ENCODE measurements at places on chromosomes 5 and 9. TPM values are rescaled to one million over a fixed set of nuclear protein-coding genes. Genes with fewer than 3 reads are reported as not detected.

CDH18 gene
- polyA plus RNA-seq = 0.35 TPM

C6 gene
- polyA plus RNA-seq = 116 TPM

RPP25L gene
- 17.1 TPM for polyA plus RNA-seq

NPDC1 gene
- 328 TPM for polyA plus RNA-seq

- no peak for DNase-seq
Measured at GRCh38 chr5:51691538-51692079, 308.4 kb downstream of the ISL1 start.

DNA sequence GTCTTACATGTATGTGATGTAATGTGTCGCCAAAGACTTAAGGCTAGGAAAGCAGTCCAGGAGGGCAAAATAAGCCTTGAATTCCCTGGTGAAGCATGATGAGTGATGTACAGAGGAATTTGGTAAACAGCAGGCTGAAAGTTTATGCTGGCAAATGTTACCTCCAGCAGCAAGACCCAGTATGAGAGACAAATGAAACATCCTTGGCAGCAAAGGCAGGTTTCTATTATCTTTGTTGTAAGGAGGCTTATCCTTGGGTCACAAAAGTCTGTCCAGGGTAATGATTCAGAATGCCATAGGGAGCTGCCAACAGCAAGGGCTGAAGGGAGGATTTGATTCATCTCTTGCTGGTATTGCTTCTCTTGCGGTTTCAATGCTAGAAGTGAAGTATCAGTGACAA is 75.9 kb upstream of the HTR4 start:
- DNase-seq = no peak

GRCh38 chr5:136185974-136186665 is 6.8 kb downstream of the SMIM32 start:
- no peak for DNase-seq

- DNase-seq = no peak
Measured at GRCh38 chr5:32231241-32231640, 57.1 kb upstream of the GOLPH3 start.

DNA sequence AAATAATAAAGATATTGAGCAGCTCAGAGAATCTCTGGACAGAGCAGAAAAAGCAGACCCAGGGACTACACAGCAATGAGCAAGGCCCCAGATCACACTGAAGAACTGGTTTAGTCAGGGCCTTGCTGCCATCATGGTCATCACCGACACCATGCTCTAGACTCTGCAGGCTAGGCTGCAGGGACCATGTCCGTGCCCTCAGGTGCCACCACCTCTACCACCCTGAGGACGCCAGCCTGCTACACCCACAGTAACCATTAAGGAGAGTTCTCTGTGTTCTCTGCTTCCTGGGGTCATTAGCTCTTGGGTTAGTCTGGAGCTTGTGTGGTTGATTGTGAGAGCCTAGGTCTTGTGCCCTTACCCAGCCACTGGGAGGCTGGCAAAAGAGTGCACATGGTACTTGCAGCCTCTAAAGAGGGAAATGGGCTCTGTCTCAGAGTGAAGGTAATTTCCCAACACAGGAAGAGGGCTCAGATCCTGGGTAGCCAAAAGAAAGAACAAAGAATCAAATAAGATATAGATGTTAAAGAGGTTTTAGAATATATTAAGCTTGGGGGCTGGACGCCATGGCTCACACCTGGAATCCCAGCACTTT is 31.9 kb upstream of the JADE2 start:
- no peak for DNase-seq

DNA sequence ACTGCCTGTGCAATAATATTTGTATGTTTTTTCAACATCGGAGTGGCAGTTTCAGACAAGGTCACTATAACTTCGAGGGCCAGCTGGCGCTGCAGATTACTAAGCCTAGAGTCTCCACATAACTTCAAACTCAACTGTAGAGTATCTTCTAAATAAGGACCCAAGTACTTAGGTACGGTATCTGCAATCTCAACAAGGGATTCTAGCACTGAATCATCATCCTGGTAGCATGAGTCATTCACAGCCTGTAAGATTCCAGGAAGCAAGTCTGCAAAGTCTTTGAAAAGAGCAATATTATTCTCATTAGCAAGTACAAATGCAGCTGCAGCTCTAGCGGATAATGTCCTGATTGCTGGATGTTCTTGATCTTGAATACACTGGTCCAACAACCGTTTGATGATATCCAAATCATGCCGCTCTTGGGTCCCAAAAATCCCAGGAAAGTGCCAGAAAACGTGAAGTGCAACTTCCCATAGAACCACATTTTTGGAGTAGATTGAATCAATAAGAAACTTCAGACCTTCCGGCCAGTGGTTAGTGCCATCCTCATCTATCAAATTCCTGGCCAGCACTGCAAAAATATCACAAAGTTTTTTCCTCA is 654 bp downstream of the RANBP6 start:
- DNase-seq = no peak
